COLO829 (cell line): ENCODE measurements at places on chromosomes 5 and 9.

DNA sequence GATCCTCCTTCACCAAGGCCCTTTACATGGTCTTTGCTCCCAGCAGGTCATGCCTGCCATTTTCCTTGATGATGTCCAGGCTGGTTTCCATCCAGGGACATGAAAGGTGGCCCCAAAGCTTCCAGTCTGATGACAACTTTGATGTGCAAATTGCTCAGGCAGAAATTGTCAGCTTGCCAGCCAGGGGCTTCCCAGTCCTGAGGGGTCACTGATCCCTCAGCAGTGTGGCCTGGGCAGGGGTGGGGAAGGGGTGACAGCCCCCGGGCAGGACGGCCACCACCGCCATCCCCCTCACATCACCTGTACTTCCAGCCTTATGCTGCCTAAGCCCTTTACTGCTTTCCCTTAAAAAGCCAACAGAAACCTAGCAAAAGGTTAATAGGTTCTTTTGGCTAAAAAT, 96.3 kb downstream of the ANKRD33B start:
- DNase-seq = no peak

- no peak for DNase-seq
These were observed 62.2 kb downstream of the DMRTA1 start for GRCh38 chr9:22508790-22509189.

DNA sequence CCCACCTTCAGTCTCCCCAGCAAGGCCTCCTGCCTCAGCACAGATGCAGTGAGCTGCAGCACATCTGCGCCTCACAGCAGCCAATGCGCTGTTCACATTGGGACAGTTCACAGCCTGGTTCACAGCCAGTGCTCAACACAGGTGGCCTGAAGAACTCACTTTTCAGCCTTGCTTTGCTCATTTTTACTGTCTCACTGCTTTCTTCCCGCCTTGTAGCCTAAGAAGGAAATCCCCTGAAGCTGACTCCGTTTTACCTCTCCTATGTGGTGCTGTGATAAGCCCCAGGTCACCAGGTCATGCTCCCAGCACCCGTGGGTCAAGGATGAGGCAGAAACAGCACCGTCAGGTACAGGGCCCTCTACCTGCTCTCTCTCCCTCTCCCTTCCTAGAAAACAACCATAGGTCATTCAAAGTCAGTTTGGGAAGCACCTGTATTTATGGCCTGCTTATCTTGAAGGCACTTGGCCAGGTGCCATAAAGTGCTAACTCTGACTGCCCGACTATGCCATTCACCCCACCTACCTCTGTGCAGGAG, 1.1 kb downstream of the GCNT4 start:
- no peak for DNase-seq

DNA sequence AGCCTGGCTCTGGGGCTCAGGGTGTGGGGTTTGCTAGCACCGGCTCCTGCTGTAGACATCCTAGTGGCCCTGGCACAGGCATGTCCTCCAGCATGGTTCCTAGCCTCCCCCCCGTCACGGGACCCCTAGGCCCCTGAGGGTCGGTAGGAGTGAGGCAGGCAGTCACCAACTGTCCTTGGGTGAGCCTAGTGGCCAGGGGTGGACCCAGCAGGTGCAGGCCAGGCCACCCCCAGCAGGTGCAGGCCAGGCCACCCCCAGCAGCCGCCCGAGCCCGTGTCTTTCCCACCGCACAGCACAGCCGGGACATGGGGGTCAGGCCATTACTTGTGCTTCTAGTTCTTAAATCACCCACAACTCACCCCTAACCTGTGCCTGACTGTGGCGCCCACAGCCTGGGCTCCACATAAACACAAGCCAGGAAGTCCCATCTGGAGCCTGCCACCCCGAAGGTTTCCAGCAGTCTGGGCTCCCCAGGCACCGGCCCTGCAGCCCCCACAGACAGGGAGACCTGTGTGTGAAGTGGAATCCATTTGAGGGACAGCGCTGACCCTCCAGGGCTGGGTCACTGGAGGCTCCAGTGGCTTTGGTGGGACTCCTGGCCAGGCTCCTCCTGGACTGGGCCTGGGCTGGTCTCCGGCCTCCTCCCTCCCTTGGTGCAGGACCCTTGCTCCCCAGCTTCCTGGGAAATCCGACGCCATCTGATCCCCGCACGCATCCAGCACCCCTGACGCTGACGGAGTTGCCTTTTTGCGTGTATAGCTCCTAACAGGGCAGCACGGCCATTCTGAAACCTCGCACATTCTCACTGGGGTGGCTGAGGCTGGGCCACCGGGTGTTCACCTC, 114.1 kb upstream of the LPCAT1 start:
- DNase-seq = no peak

DNA sequence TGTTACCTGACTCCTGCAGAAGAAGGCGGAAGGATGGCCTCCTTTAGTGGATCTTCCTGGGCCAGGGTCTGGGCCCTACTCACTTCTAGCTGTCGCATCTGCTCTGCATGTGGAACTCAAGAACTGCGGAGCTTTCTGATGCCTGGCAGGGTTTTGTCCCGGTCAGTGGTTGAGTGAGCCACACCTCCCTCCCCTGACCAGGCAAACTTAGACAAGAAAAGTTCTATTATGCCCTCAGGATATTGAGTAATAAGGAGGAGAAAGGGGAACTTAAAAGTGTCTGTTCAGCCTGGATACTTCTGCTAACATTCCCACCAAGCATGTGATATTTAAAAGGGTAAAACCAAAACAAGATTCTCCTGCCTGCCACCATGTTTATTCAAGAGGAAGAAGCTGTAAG, at the start of gene FYB1:
FYB1 (minus strand) TSS at position 127 of the 400 bp plus-strand sequence. CDS start 16,603 bp downstream, outside the sequence.
- DNase-seq = peak; percentile 82

DNA sequence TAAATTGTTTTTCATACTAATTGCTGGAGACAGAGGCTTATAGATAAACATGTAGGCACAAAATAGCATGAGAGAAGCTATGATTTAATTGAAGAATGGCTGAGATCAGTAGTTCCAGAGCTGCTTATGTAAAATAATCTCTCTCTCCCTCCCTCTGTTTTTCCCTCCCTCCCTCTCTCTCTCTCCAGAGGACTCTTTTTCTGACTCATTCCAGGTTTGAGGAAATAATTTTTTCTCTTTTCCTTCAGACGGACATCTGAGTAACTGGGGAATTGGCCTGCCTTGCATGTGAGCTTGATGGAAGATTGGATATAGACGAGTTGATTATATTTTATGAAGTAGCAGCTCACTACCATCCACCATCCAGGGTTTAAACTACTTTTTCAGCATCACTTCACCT, 35.5 kb downstream of the KCTD16 start:
- DNase-seq = no peak
